Left renal cortex interstitium (tissue), 4 donors: ENCODE measurements at places on chromosomes 4 and X.

DNA sequence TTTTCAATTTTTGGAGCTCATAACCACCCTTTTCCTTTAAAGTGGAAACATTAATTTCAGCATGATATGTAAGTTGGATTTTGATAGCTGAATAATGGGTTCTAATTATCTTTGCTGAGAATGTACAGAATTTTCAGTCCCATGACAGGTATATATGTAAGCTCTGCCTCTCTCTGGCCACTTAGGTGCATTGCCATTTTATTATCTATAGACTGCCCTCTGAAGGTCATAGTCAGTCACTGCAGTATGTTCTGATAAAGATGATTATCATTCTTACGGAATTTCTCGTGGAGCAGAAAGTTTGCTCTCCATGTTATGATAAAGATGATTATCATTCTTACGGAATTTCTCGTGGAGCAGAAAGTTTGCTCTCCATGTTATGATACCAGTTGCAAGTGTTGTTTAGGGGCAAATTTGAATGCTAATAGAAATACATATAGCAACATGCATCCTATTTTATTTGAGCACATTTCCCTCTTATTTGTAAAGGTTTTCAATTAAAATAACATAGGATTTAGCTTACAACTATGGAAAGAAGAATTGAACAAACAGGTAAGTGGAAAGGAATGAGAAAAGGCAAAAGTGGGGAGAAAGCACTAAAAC is 10.4 kb downstream of the AFP start:
- no peak for DNase-seq

DNA sequence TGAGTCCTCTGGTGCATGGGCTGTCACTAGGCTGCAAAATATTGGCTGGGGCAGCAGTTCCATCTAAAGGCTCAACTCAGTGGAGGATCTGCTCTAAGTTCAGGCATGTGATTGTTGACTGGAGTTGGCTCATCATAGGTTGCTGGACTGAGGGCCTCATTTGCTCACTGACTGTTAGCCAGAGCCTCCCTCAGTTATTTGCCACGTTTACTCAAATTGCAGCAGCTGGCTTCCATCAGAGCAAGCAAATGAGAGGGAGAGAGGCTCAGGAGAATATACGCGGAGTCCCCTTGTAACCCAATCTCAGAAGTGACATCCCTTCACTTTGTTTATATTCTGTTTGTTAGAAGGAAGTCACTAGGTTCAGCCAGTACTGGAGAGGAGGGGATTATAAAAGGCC is 54.1 kb downstream of the BMP3 start:
- DNase-seq: peak; percentile 50

DNA sequence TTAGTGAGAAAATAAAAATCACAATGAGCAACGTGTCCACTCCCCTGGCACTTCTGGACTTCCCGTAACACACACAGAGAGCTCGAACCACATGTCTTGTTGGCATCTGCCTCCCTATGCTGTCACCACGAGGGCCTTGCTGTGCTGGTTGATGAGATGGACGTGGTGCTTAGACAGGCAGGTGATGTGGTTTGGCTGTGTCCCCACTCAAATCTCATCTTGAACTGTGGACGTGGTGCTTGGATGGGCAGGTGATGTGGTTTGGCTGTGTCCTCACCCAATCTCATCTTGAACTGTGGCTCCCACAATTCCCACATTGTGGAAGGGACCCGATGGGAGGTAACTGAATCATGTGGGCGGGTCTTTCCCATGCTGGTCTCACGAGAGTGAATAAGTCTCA is 40.0 kb downstream of the FGFRL1 start:
- no peak for DNase-seq

- DNase-seq: no peak
Observed at GRCh38 chr4:8732681-8733243, 138.9 kb downstream of the HMX1 start.

- no peak for DNase-seq
Observed at GRCh38 chr4:165600959-165601683, 222.3 kb downstream of the CPE start.

DNA sequence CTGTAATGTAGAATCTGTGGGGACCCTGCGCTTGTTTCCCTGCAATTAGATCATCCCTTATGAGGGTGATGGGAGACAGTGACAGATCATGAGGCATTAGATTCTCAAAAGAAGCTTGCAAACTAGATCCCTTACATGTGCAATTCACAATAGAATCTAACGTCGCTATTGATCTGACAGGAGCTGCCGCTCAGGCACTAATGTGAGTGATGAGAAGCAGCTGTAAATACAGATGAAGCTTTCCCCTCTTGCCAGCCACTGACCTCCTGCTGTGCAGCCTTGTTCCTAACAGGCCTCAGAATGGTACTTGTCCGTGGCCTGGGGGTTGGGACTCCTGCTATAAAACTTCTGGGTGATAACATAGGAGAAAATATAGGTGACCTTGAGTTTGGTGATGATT is 1076.8 kb downstream of the PDHA2 start:
- DNase-seq: no peak

DNA sequence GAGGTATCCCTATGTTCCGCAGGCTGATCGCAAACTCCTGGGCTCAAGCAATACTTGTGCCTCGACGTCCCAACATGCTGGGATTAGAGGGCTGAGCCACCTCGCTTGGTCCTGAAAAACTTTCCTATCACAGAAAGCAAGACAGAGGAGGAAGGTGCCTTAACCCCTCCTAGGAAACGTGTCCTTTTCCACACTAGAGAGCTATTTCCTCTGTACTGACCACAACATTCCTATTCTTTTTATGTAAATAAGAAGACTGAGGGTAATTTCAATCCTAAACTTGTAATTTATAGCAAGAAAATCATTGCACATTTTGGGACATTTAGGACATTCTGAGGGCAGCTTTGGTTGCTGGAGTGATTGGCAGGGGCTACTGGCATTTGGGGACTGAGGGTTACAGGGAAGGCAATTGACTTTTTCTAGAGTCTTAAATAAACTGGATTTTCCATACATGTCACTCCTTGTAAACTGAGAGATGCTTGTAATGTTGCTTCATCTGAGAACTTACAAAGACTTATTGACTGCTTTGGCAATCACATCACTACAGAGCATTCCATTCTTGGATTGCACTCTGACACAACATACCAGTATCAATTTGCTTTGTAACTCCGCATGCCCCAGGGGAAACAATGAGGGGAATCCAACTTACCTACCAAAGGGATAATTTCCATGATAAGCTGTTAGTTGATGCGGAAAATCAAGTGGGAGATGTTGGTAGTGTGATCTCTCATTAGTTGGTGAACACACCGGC is 15.6 kb downstream of the XAGE3 start:
- no peak for DNase-seq

GRCh38 chr4:160811956-160812355 is 1351.8 kb downstream of the FSTL5 start:
- DNase-seq: no peak

GRCh38 chr4:30720021-30720660 is at the start of gene PCDH7:
Gene PCDH7 (plus strand): TSS chr4:30720369. CDS start chr4:30721423, 1,054 bp downstream.
- DNase-seq: peak; percentile 34

- DNase-seq: no peak
Observed at GRCh38 chrX:92209936-92210335, 430.8 kb downstream of the PCDH11X start.

- no peak for DNase-seq
Observed at GRCh38 chr4:11426731-11427120, 2.0 kb downstream of the HS3ST1 start.

DNA sequence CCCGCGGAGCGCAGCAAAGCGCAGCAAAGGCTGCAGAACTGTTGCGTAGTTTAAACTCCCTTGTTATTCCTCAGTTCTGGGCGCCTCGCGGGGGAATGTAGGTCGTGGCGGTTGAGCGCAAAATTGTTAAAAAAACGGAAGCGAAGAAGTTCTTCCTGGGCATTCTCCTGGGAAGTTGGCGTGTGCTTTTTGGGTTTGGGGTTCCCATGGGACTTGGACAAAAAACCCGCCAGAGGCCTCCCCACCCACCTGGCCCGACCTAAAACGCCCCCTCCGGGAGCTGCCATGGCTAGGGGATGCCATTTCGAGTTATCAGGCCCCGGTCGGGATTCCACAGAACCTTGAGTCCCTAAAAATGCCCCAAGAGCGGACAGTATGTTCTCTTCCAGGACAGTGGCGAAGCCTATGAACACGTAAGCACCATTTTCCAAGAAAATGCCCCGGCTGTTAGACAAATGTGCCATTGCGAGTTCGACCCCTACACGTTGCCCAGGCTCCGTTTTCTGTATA is 8.9 kb downstream of the ZIC3 start:
- DNase-seq: no peak

- no peak for DNase-seq
Observed at GRCh38 chr4:121454251-121454979, 73.6 kb upstream of the QRFPR start.

- DNase-seq: no peak
Observed at GRCh38 chr4:88881227-88881569, 175.8 kb downstream of the FAM13A start.
